Stimulated activated CD4-positive, alpha-beta T cell treated with anti-CD3 and anti-CD28 coated beads, Interleukin-4, amount 100 ng/mL, for 4 hours (primary cell): ENCODE measurements at places on chromosomes 13 and 19.

- no peak for DNase-seq
These were observed 110.3 kb downstream of the NHLRC3 start for GRCh38 chr13:39148513-39148961.

DNA sequence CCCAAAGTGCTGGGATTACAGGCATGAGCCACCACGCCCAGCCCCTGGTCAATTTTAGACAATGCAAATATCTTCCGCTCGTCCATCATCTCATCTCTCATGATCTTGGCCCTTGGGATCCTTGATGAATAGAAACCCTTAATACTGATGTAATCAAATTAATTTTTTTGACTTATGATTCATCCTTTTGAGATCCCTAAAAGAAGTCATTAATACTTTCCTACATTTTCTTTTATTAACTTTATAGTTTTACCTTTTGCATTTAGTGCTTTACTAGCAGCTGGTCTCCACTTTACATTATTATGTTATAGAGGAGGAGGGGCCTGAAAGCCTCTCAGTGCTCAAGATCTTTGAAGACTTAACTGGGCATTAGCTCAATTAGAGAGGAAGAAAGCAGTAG, 7.7 kb upstream of the KASH5 start:
- DNase-seq = no peak

- no peak for DNase-seq
These were observed 7.3 kb upstream of the SBK3 start for GRCh38 chr19:55552620-55553019.

DNA sequence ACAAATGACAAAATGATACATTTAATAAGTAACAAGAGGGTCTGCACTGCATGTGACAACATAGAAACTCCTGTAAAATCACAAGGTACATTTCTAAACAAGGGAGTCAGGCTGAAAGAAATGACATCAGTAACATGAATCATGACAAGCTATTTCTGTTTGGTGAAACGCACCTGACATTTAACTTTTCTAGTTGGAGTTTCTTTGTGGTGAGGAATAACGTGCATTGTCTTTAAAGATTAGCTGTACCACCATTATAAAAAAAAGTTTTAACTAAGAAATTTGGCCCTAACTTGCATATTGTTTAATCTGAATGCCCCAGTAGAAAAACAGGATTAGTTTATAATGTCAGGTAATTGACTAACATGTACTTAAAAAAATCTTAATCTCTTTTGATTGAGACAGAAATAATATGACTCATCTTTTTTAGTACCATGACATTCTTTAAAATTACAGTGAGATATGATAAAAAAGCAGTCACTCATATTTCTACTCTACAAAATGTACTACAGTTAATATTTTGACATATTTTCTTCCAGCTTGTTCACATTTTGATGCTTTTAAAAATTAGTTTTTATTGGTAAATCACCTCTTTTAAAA, 418.2 kb downstream of the KLF12 start:
- DNase-seq = no peak

DNA sequence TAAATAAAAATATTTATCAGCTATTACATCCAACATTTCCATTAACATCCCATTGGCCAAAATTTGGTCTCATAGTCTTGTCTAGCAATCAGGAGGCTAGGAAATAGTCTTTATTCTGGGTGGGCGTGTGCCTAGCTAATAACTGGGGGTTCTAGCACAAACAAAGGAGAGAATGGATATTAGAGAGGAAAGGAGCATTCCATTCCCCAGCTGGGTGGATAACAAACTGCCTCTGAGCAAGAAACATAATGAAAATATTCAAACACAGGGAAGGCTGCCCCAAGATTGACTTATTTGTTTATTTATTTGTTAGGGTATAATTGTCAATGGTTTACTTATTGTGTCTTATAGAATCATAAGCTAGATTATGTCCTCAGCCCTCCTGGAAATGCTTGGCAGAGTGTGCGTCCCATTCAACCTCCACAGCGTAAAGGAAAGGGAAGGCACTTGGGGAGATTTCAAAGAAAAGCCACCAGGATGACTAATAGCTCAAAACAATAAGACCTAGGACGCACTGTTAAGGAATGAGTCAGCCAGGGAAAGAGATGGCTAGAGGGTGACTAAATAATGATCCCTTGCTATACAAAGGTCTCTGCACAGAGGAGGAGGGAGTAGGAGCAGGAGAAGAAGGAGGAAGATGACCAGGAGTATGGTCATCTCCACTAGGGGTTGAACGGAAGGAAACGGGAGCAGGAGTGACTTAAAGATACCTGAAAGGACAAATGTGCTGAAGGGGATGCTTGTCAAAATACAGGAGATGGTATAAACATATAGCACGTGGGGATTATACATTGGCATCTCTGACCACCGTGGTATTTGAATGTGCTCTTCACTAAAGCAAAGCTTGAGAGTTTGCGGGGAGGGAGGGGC, 23.5 kb upstream of the USP12 start:
- no peak for DNase-seq

- DNase-seq = no peak
These were observed 94.7 kb upstream of the PRR20A start for GRCh38 chr13:57045826-57046546.

GRCh38 chr19:35879068-35879467, 10.7 kb downstream of the APLP1 start:
- DNase-seq = no peak

DNA sequence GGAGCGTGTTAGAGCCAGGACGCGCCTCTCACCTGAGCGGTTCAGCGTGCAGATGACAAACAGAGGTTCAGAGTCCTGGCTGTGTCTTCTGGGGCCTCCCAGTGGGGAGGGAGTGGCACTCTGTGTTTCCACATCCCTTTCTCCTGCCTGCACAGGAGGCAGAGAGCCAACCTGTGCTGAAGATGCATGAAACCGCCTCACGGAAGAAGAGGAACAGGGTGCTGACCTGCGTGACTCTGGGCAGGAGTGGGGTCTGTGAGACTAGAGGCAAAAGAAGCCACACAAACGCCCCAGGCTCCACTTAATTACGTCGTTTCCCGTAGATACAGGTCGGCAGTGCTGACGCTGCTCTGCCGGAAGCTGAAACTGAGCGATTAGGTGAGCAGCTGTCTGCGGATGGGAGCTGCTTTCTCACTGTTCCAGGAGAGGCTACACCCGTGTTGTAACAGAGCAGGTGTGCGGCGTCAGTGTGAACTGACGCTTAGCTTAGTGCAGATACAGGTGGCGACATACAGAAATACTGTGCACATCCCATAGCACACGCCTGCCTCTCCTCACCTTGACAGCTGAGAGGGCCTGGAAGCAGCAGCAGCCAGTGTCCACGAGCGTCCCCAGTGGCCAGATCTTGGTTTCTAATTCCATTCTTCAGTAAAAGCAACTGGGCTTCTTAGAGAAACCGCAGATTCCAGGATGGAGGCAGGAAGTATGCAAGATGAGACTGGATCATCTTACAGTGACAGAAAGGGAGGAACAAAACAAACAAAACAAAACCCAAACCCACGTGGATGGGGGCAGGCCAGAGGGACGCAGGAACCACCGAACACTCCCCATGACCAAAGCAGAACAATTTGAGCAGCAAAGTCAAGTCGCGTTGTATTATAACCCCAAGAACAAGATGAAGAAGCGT, 37.7 kb upstream of the MCF2L start:
- no peak for DNase-seq

GRCh38 chr13:103145442-103145841, 79.2 kb upstream of the SLC10A2 start:
- DNase-seq = no peak

- DNase-seq = no peak
These were observed 123.5 kb downstream of the DNAJC3 start for GRCh38 chr13:95800436-95800835.

- no peak for DNase-seq
These were observed 871.4 kb upstream of the GPC6 start for GRCh38 chr13:92355213-92355612.

DNA sequence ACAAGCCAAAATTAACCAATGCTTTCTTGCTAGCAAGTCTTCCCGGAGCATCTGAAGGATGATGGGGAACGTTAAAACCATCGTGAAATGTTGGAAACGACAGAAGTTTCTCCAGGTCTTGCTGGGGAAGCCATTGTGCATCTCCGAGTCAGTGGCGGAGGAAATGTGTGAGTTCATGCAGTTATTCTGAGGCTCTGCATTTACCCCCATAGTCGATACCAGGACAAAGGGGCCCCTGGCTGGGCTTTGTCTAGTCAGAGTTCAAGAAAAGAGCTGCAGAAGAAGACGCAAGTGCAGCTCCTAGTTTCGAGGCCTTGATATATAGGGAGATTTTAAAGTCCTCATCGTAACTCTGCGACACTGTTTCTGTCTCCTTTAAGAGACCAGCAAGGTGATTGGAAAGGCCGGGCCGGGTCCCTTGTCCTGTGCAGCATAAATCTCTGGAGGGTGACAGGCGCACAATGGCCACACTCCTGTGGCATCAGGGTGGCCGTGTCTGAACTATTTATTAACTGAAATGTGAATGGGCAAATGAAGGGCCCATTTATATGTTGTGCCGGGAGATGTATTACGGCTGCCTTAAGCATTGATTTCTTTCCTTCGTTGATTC, 172.0 kb downstream of the TEX29 start:
- no peak for DNase-seq

GRCh38 chr19:47769534-47769933, 9.0 kb upstream of the SELENOW start:
- DNase-seq = no peak
